ENCODE measurements at places on chromosomes 4 and X.
A peak's percentile ranks its signal among the peaks of the same experiment; 100 is the strongest.

- peak; percentile 52 for DNase-seq
Measured at GRCh38 chr4:83231620-83232076, 53.0 kb downstream of the COQ2 start.

GRCh38 chr4:157824021-157824420 is 348.8 kb downstream of the GASK1B start:
- DNase-seq, result no peak

- no peak for DNase-seq
Measured at GRCh38 chrX:22527302-22527701, 254.6 kb downstream of the CBLL2 start.

DNA sequence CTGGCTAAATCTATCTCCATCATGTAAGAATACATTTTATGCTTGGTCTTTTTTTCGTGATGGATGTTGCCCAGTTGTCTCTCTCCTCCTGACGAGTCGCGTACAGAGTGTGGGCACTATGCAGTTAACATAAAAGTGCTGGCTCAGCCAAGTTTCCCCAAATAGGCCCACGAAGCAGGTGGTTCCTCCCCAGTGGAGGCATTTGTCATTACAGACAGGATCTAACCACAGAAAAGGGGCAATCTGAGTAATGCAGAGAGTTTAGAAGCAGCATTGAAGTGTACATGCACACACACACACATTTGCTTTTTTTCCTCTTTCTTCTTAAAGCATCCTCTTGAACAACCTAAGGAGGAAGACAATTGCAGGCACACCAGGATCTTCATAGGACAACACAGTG is 188.7 kb upstream of the VCX start:
- no peak for DNase-seq

DNA sequence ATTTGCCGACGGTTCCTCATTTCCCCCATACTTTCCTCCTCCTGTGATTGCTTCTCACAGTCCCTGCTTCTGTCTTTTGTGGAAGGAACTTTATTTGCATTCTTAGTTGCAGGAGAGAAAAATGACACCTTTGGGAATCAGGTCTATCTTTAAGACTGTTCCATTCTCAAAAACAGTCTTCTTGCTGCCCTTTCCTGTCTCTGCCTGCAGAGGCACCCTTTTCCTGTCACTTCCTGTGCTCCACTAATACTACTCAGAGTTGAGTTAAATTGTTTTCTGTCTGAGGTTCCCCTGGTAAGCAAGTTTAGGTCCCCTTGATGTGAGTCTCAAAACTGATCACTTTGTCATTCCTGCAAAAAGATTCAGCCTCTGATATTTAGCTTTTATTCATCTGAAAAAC is 208.8 kb upstream of the CLNK start:
- DNase-seq, result peak; percentile 5
